Fibroblast of skin of right biceps (primary cell): ENCODE measurements at places on chromosomes 5 and 9.

GRCh38 chr9:36249189-36249588, 9.1 kb downstream of the GNE start:
- DNase-seq: no peak

- no peak for DNase-seq
Measured at GRCh38 chr5:168583742-168584482, 4.7 kb upstream of the PANK3 start.

DNA sequence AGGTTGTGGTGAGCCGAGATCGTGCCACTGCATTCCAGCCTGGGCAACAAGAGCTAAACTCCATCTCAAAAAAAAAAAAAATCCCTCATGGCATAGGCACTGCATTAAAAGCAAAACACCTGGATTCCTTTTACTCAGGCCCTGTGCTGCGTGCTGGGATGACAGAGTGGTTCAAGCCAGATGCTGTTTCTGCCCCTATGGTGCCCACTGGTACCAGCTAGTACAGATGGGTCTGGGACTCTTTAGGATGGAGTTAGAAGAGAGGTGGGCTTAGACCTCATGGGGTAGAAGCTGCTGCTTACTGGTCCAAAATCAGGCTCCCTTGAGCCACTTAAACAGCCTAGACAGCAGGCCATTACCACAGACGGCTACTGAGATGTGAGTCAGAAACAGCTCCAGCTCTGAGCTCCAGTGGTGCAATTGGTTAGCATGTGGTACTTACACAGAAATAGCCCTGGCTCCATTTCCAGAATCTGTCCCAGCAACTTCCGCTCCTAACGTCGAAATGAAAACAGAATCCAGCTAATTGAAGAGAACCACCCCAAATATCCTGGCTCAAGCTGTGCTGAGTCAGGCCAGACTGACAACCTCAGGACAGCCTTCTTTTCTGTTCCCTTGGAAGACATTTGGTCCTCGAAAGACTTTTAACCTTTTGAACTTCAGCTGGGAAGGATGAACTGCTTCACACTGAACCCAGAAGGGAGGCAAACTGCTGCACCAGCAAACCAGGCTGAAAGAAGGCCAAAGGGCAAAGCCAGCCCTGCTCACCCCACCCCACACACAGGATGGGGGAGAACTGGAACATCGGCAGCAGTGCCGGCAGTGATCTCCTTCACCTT, 15.5 kb downstream of the C5orf15 start:
- DNase-seq: peak; percentile 81

DNA sequence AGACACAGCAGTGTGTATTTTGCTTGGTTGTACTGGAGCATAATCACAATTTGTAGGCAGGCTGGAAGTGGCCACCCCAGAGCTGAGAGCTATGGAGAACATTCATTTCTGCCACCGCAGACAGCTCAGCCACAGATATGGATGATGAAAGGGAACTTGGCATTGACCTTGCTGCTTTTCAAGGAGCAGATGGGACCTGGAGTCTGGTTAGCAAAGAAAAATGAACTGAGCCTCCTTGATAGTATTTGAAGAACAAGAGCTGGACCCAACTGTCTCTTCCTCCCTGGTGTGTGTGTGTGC, 395.2 kb upstream of the ZNF462 start:
- DNase-seq: peak; percentile 54

DNA sequence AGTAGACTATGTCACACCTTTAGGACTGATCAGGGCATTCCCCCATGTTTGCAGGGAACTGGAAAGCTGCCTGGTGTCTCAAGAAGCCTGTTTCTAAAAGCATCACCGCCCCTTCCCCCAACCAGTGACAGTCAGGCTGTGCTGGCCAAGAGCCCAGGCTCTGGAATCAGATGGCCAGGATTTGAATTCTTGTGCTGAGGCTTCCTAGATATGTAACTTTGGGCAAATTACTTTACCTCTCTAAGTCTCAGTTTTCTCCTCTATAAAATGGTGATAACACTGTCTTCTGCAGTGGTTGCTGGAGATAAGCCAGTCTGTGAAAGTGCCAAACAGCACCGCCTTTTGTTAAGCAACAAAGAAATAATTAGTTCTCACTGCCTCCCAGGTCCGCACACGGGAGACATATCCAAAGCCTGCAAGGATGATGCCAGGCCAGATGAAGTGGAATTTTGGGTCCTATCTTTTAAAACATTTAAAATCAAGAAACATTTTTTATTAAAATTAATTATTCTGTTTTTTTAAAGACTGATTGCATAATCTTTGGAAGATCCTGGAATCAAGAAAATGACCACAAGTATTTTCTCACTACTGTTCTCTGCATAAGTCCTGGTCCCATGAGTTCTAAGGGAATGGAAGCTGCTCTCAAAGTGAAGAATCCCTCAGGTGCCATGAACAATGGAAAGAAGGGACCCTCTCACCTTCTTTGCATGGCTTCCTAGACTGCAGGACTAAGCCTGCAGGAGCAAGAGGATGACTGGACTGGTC, 13.9 kb downstream of the SLC31A2 start:
- peak; percentile 65 for DNase-seq

- peak; percentile 41 for DNase-seq
Measured at GRCh38 chr9:27785714-27786100, 212.4 kb upstream of the C9orf72 start.

GRCh38 chr5:68382640-68383039, 167.1 kb downstream of the PIK3R1 start:
- DNase-seq: no peak

GRCh38 chr5:132180134-132180745, 47.4 kb downstream of the P4HA2 start:
- DNase-seq: peak; percentile 74

GRCh38 chr5:159902444-159903121, 13.7 kb upstream of the ADRA1B start:
- DNase-seq: peak; percentile 82

DNA sequence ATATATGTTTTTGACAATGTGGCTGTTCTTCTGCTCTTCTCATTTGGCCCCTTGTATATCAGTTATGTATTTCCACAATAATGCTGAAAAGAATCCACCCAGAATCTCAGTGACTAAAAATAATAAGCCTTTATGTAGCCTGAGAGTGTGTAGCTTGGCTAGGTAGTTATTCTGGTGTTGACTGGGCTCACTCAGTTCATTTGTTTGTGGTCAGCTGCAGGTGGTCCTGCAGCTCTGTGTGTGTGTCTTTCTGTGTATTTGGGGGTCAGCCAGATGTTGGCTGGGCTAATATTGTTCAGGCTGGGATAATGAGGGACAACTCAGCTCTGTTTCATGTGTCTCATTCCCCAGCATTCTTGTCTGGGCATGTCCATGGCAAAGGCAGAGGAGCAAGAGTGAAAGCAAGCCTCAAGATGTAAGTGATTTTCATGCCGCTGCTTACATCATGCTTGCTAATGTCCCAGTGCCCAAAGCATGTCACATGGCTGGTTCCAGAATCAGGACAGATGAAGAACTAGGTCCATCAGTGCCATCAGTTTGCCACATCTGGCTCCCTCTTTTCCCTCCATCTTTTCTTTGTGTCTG, 162.8 kb downstream of the KCTD16 start:
- no peak for DNase-seq

GRCh38 chr5:2592766-2593165, 158.7 kb downstream of the IRX2 start:
- DNase-seq: no peak

GRCh38 chr9:29322240-29322639, 1749.0 kb upstream of the C9orf72 start:
- DNase-seq: peak; percentile 0

DNA sequence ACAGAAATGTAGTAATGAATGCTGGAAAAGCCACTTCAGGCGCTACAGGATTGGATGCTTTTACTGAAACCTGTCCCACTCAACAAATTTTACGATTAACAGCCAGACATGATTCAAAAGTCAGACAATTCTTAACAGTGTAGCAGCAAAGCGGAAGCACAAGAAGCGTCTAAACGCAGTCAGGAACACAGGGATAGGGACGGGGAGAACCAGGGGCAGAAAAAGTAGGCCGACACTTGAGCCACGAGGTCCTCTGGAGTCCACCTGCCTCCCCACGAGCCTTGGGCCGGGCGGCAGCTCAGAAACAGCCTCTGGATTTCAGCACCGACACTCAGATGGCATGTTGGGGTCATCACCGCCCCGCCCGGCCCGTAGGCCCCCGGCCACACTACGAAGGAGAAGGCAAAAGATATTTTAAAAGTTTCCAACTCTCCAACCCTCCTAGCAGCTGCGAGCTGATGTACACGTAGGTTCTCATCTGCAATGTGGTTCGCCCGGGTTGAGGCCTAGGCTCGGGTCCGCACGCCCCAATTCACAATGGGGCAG, 615 bp downstream of the RACK1 start:
- no peak for DNase-seq

DNA sequence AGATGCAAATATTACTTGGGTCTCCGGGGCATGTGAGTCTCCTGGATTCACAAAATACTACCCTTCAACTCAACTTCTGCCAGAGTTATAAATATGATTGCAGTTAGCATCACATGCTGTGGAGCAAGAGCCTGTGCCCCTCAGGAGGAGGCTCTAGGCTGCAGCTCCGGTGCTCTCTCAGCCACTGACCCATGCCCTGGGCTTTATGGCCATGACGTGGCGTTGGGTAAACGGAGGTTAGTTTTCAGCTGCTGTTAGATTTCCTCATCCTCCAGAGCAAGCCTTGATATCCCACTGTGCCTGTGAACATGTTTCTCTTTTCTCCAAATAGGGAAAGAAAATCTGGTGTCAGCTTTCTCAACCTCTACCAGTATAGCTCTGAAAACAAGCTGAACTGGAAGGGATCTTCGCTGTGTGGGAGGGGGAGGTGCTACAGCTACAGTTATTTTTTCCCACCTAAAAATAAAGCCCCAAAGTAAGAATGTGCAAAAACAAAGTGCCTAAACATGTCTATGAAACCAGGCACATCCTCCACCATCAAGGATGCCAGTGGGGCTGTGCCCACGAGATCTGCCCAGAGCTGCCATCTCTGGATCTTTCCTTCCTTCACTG, 124.4 kb upstream of the GPR151 start:
- DNase-seq: no peak

GRCh38 chr9:125436613-125437443, 175.2 kb downstream of the GAPVD1 start:
- no peak for DNase-seq

DNA sequence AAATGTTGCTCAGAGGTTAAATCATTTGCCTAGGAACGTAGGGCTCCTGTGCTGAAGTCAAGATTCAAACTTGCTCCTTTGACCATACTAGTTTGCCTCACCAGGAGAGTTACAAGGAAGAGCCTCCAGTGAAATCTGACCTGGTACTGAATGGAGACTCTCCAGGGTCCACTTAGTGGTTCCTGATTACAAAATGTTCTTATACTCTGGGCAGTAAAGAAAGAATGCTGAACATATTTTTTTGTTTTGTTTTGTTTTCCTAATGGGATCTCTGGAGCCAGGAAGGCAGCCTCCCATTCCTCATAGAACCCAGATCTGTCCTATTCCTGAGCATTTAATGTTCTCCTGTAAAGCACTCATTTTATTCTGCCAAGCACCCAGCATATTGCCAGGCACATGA, 256.5 kb upstream of the CLINT1 start:
- peak; percentile 29 for DNase-seq

DNA sequence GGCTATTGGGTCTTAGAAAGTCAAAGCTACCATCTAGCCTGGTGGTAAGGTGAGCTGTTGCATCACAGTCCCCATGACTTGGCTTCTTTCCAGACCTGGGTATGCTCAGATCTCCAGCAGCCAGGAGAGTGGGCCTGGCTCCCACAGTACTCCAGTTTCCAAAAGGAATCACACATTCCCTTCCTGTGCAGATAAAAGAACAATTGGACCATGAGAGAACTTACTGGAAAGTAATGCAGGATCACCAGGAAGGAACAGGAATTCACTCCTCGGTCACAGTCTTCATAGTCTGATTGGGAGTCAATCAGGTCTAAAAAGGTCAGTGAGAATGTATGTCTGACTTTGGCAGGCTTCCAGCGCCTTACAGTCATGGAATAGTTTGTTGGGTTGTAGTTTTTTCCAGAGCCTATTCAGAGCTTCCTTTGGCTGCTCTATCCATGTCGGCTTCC, 47.8 kb upstream of the CD180 start:
- peak; percentile 56 for DNase-seq

GRCh38 chr5:84445049-84445685, 60.5 kb upstream of the EDIL3 start:
- DNase-seq: peak; percentile 22

DNA sequence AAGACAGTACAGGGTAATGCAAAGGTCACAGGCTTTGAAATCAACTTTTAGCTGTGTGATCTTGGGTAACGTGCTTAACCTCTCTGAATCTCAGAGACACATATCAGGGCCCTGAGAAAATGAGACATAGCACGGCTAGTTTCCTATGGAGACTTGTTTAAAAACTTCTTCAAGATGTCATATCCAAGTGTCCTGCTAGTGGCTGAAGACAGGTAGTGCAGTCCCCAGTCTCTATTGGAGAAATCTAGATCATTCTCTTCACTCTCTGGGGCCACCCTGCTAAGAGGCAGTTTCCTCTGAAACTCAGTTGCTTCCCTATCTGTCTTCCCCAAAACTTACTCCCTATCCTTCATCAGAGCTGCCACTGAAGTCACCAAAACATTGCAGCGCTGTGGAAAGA, 30.3 kb upstream of the GRXCR2 start:
- no peak for DNase-seq

- no peak for DNase-seq
Measured at GRCh38 chr5:112977440-112977861, 853 bp downstream of the DCP2 start.

DNA sequence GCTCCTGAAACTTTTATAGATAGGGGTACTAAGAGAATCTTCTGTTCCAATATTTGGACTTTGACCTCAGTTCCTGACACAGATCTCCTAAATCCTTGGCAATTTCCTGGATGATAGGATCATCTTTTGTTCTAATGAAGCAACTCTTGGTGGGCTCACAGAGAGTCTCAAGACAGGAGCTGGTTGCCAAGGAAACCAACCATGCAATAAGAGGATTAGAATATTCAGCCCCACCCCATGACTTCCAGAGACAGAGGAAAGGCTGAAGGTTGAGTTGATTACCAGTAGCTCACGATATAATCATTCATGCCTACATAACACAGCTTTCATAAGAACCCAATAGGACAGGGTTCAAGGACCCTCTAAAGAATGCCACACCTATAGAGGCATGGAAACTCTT, 2050.2 kb upstream of the CDH6 start:
- no peak for DNase-seq

- DNase-seq: peak; percentile 40
Measured at GRCh38 chr5:14298126-14298847, 155.1 kb downstream of the TRIO start.

GRCh38 chr5:135596157-135596763, 17.5 kb upstream of the CXCL14 start:
- DNase-seq: no peak
